Brain pericyte (primary cell): ENCODE measurements at places on chromosomes 3 and 15.

DNA sequence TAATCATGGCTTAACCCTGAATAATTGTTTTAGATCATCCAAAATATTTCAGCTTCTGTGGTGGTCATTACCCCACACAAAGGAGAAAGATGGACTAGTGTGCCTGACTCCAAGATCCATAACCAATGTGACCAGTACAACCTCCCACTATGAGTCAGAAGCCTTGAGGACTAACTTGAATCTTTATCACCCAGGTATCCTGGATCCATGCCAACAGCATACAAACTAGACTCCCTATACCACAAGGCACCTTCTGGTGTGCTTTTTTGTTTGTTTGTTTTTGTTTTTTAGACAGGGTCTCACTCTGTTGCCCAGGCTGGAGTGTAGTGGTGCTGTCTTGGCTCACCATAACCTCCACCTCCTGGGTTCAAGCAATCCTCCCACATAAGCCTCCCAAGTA lies 317.7 kb downstream of the VPS13C start:
- no peak for DNase-seq

- DNase-seq: no peak
Measured at GRCh38 chr15:37907136-37907535, 27.3 kb upstream of the TMCO5A start.

GRCh38 chr3:161323926-161324621 lies 47.2 kb downstream of the SPTSSB start:
- DNase-seq: no peak

- DNase-seq: no peak
Measured at GRCh38 chr3:133447750-133448477, 48.1 kb downstream of the BFSP2 start.

GRCh38 chr3:188283347-188283746 lies 129.4 kb downstream of the LPP start:
- no peak for DNase-seq

DNA sequence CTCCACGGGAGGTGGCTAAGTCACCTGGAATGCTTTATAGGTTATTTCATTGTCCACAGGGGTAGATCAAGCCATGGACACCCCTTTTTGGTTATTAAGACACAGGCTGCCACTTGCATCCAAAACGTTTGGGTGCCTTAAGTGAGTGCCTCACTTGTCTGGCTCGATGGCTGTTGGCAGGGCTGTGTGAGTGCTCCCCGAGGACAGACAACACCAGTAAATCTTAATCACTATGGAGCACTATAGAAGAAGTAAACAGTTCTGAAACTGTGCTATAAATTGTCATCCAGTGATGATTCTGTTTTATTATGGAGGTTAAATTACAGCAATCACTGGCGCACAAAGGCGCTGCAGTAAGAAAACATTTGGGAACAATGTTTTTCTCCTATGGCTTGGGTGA lies 215.5 kb downstream of the CACNA2D3 start:
- DNase-seq: no peak

DNA sequence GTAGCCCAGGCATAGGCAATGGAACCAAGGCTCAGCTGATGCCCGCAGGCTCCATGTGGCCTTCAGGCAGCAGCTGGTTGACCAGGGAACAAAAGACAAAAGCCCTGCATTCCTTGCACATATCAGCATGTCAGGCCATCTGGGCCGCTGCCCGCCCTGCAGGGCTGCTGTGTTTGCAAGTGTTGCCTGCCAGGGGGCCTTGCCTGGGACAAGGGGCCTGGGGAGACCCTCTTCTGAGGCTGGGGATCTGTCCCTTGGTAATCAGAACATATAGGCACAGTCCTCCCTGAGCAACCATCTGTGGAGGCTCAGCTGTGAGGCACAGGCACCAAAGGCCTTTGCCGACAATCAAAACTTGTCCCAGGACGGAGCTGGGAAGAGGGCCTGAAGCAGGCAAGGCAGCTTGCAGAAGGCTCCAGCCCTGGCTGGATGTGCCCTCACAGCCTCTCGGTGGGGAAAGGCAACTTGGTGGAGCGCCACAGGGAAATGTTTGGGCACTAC lies 138.2 kb downstream of the TPRA1 start:
- no peak for DNase-seq

- DNase-seq: no peak
Measured at GRCh38 chr15:47917881-47918280, 200.6 kb downstream of the SEMA6D start.

GRCh38 chr3:157631478-157631877 lies 128.3 kb upstream of the VEPH1 start:
- DNase-seq: no peak

GRCh38 chr3:125647318-125648014 lies 52.2 kb upstream of the OSBPL11 start:
- DNase-seq: no peak

- DNase-seq: no peak
Measured at GRCh38 chr3:172903642-172904320, 153.3 kb downstream of the ECT2 start.

DNA sequence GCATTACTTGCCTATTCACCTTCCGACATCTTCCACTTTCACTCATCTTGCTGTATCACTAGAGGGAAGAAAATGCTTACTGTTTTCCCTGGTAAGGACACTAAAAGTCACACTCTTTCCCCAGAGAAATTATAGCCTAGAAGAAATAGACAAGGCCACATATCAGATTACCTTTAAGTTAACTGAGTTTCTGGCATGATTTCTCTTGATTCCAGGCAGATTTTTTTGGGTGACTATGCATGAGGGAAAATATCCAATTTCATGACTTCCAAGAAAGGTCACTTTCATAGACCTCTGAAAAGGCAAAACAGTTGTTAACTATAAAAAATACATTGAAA lies 30.3 kb downstream of the TCF12 start:
- DNase-seq: no peak

GRCh38 chr3:133832802-133833144 lies 27.2 kb downstream of the SRPRB start:
- no peak for DNase-seq

- DNase-seq: no peak
Measured at GRCh38 chr3:184156522-184156955, 1.4 kb downstream of the DVL3 start.

DNA sequence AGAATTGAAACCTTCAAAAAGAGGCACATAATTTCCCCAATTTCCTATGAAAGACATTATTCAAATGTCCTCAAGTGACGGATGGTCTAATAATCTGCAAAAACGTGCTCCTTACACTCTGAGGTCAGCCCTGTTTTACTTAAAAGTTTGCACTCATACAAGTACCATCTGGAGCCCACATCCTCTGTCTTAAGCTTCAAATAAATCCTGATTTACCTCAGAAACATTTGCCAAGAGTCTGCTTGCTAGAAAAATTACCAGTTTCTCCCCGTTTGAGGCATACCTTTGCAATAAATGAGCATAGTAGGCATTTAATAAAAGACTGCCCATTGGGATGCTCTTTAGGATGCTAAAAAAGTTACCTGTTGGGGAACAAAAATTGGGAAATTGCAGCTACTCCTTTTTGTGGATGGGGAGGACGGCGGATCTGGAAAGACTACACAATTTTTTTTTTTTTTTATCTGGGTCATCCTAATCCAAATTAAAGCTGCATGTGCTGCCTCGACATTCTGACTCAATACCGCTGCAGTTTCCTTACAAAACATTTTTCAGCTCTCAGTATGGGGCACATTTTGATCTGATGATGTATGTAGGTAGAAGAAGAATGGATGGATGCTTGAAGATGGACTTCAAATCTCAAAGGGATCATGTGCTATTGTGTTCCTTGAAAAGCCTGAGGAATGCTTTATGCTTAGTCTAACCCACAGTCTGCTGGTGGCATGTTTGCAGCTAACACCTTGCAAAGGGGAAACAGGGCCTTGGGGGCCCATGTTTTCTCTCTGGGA lies 233.7 kb upstream of the ADAMTS9 start:
- DNase-seq: no peak

GRCh38 chr3:11820531-11821041 lies 26.1 kb downstream of the TAMM41 start:
- DNase-seq: no peak

GRCh38 chr15:59179717-59180116 lies 26.9 kb upstream of the LDHAL6B start:
- DNase-seq: no peak

DNA sequence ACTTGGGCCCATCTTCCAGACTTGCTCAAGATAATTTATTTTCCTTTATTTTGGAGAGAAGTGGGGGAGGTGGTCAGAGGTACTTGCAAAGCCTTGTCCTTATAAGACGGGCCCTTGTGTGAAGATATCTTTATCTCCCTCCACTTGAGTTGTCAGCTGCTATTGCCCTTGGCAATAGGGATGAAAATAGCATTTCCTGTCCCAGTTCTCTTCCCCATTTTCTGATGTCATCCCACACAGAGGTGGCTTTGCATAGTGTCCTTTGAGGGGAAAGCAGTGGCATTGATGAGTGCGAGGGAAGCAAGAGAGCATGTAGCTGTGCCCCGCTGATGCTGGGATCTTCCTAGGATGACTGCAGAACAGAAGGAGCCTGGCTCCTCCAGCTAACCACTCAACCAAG lies 41.9 kb upstream of the TUBGCP5 start:
- DNase-seq: no peak

DNA sequence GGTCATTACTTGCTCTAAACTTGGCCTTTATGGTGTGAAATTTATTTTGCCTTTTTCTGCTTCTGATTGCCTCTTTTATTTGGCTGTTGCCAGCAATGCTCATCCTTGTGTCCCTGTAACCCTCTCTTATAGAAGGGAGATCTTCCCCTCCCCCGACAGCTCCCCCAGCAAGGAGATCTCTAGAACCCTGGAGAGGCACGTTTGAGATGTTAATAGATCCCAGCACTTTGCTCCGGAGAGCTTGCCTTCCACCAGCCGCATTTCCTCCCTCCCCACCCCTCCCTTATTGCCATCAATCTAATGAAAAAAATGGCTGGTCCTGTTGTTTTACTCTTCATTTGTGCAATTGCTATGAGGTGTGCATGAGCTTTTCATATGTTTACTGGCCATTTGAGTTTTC lies 18.2 kb downstream of the TRIM71 start:
- no peak for DNase-seq

DNA sequence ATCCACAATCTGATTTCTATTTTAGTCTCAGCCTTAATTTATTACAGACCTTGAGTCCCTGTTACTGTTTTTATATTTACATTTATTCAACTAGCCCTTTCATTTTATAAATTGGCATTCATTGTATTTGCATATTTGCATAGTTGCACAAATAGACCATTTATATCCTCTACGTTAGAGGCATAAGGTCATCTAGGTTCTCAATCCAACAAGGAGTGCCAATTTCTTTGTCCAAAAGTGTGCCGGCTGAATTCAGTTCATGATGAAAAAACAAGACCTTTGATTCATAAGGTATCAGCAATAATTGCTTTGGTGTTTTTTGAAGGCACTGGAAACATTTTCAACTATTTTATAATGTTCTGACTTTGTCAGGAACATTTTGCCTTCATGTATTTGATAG lies 33.9 kb upstream of the NANOGP8 start:
- DNase-seq: no peak

DNA sequence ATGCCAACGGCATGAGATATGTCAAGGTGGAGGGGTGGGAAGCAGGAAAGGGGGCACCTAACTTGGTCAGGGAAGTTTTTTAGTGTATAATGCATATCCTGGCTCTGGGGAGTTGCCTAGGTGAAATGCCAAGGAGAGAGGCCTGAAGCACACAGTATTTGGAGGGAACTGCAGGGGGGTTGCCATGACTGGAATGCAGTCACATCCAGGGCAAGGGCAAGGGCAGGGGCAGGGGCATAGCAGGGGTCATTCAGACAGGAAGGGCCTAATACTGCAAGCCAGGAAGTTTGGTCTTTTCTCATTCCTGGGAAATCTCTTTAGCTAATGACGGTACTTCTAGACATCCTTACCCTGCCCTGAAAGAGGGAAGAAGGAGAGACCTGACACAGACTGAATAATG lies 60.5 kb downstream of the MYRIP start:
- no peak for DNase-seq

GRCh38 chr3:104911376-104911775 lies 455.3 kb upstream of the ALCAM start:
- DNase-seq: no peak

GRCh38 chr3:76656531-76657070 lies 383.3 kb upstream of the ROBO2 start:
- DNase-seq: no peak

- DNase-seq: no peak
Measured at GRCh38 chr3:65848024-65848423, 190.7 kb downstream of the MAGI1 start.

DNA sequence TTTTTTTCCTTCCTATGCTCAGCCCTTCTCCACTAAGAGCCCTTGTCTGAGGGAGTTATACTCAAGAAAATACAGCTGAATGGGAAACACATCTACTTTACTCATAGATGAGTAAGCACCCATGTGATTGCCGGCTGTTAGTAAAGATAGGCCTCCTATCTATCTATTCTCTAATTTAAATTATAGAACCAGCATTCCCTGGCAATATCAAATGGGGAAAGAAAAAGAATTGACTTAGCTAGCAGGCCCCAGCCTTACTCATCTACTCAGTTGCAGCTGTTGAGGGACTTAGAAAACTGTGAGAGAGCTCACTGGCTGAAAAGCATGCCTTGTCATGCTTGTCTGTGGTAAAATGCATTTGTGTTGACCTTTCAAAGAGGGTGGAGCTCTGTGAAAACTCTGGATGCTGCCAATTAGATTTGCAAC lies 116.9 kb upstream of the LRRFIP2 start:
- DNase-seq: no peak

GRCh38 chr3:161630794-161631193 lies 134.2 kb downstream of the OTOL1 start:
- no peak for DNase-seq

DNA sequence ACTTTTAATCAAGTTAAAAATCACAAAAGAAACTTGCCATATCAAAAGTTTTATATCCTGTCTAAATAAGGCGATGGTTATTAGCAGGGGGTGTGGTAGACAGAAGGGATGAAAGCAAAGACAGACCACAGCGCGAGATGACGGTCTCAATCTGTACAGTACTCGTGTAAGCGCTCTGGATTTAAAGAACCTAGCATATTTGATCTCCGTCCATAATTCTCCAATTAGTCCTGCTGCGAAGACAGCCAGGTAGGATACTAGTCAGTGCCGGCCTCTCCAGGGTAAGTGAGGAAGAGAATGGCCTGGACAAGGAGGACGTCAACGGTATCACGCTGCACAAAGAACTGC lies 701 bp downstream of the SGO1 start:
- no peak for DNase-seq

DNA sequence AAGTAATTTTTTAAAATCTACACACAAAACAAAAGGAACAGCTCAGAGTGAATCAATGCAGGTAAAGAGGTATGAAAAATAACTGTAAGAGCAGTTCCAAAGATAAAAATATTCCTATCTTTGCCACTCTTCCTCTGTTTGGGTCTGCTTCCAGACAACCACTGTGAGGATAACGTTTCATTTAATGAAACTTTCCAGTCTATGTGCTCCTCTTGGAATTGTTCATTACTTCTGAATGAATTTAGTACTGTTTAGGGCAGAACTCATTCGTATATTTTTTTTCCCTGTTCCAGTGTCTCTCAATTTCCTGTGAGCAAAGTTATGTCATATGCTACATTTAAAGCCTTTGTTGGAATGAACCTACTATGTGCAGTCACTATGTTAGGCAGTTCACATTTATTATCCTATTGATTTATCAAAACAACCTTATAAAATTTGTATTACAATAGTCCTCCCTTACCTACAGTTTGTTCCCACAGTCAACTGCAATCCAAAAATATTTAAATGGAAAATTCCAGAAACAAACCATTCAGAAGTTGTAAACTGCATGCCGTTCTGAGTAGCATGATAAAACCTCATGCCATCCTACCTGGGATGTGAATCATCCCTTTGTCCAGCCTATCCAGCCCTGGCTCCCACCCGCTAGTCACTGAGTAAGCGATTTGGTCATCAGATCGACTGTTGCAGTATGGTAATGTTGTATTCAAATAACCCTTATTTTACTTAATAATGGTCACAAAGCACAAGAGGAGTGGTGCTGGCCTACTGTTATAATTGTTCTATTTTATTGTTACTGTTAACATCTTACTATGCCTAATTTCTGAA lies 98.1 kb downstream of the TMCC1 start:
- no peak for DNase-seq
